ENCODE measurements at places on chromosomes 16 and 17. TPM values are rescaled to one million over a fixed set of nuclear protein-coding genes. Genes with fewer than 3 reads are reported as not detected.
A peak's percentile ranks its signal among the peaks of the same experiment; 100 is the strongest.

DNA sequence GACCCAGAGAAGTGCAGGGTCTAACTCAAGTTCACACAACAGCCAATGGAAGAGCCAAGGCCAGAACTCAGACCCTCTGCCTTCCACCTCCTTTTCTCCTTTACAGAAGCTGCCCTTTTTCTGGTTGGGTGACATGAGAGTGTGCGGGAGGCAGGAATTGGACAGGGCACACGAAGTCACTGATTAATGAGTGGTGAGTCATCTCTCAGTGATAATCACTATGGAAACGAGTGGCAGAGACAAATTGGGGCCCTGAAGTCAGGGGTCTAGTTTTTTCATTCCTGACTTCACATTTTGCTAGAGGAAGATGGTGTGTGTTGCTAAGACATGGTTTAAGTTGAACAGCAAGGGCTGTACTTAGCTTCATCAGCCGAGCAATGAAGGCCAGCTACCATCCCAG lies 312.7 kb upstream of the CCL2 start:
- no peaks in the 10 kb centered on the region for H3K4me1 ChIP-seq
- no peaks in the 10 kb centered on the region for H3K36me3 ChIP-seq
- H3K27me3 ChIP-seq, result no peaks in the 10 kb centered on the region
- H3K4me3 ChIP-seq, result no peak overlapping the region
- no peak overlapping the region for H3K27ac ChIP-seq
- DNase-seq, result no peak

DNA sequence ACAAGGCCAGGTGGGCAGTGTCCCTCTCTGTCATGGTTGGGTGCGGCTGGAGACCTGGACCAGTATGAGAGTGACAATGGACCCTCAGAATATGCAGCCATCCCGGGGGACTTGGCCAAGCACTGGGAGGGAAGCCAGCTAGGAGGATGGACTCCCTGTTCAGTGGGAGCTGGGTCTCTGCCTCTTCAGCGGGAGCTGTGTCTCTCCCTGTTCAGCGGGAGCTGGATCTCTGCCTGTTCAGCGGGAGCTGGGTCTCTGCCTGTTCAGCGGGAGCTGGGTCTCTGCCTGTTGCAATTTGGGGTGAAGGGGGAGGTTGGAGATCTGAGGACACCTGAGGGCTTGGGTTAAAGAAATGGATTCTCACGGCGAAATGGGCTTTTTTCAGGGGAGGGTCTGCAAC lies 3.8 kb upstream of the PRSS33 start:
- DNase-seq, result no peak
- H3K36me3 ChIP-seq, result no peaks in the 10 kb centered on the region
- H3K27me3 ChIP-seq, result no peaks in the 10 kb centered on the region
- no peaks in the 10 kb centered on the region for H3K4me1 ChIP-seq

DNA sequence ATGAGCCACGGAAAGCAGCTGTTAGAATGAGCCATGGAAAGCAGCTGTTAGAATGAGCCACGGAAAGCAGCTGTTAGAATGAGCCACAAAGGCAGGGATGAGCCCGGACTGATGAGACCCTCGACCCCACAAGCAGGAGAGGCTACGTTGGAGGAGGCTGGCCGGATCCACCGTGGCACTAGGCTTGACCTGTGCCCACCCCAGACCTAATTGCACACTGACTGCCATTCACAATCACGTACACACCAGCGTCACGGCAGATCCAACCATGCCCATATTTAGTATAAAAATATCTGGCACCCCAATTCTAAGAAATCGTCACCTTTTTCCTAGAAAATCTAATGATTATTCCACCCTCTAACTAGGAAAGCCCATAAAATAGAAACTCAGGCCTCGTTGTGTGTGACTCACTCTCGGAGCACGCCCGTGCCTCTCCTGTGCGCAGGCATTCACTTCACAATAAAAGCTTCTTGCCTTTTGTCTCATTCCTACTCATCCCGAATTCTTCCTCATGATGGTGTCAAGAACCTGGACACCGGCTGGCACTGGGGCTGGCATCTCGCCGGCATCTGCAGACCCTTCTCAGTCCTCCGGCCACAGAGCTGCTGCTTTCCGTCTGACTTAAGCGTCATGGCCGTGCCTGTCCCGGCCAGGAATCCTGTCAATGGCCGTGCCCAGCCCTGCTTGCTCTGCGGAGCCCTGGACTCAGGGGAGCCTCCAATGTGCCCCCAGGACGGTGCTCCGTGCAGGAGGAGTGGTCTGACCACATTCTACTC lies 5.5 kb upstream of the SECTM1 start:
- no peaks in the 10 kb centered on the region for H3K27me3 ChIP-seq
- H3K4me1 ChIP-seq, result peaks cover 17% of the 10 kb centered on the region
- no peak overlapping the region for H3K4me3 ChIP-seq
- peak; percentile 21 for DNase-seq

- H3K4me3 ChIP-seq, result no peak overlapping the region
- no peaks in the 10 kb centered on the region for H3K36me3 ChIP-seq
- H3K27ac ChIP-seq, result no peak overlapping the region
- no peak for DNase-seq
Observed at GRCh38 chr16:10839279-10839666, 20.7 kb upstream of the TVP23A start.

DNA sequence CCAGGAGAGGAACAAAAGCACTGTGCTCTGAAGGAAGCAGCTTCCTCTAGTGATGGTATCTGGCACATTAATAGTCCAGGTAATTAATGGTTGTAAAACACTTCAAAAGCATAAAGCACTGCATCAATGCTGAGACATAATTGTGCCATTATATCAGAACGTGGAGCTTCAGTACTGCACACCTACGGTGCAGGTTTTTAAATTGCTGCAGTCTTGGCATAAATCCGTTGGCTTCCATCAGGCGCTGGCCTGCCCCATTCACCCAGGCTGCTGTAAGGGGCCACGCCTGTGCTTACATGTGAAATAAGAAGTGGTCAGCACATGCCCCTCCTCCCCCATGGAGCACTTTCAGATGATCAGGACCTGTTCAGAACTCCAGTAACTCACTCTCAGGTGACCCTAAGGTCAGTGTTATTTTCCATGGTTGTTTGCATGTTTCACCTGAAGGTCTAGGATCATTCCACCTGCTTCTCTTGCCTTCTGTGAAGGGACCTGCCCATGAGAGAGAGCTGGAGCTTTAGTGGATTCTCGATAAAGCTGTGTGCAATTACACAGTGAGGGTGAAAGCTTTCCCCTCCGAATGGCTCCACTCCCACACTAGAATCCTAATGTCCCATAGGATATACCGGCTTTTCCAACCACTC lies 345.3 kb downstream of the CA10 start:
- H3K36me3 ChIP-seq, result no peaks in the 10 kb centered on the region
- no peaks in the 10 kb centered on the region for H3K27me3 ChIP-seq
- H3K4me3 ChIP-seq, result no peak overlapping the region
- peaks cover 18% of the 10 kb centered on the region for H3K4me1 ChIP-seq

GRCh38 chr17:5530265-5531084 lies 44.1 kb downstream of the MIS12 start:
- no peaks in the 10 kb centered on the region for H3K36me3 ChIP-seq
- H3K4me1 ChIP-seq, result no peaks in the 10 kb centered on the region
- no peak overlapping the region for H3K27ac ChIP-seq

GRCh38 chr16:68779891-68780290 lies 42.8 kb downstream of the CDH1 start:
- H3K27ac ChIP-seq, result peak overlapping the region; percentile 77
- H3K27me3 ChIP-seq, result no peaks in the 10 kb centered on the region

DNA sequence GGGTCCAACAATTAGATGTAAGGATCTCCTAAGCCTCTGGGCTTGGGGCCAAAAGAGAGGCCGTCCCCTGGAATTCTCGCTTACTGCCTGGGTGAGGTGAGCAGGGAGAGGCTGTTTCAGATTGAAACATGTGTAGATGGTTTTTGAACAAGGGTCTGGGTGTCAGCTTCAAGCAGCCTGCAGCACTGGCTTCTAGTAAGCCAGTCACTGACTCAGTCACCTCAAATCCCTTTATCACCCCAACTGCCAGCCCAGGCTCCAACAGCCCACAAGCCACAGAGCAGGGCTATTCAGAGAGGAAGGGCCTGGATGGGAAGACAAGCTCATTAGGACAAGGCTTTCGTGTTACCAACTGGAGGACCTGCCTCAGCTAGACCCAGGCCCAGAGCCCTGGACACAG lies 180.2 kb downstream of the CCT6B start:
- no peaks in the 10 kb centered on the region for H3K27me3 ChIP-seq
- no peak overlapping the region for H3K4me3 ChIP-seq
- no peak for DNase-seq
- H3K27ac ChIP-seq, result no peak overlapping the region
- H3K4me1 ChIP-seq, result no peaks in the 10 kb centered on the region

DNA sequence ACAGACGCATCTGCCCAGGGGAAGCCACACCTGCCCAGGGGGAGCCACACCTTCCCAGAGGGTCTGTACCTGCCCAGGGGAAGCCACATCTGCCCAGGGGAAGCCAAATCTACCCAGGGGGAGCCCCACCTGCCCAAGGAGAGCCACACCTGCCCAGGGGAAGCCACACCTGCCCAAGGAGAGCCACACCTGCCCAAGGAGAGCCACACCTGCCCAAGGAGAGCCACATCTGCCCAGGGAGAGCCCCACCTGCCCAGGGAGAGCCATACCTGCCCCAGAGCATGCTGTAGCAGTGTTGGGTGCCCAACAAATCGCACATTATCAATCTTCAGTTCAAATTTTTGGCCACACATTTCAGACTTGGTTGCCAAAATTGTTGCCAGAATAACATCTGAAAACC lies 19.6 kb downstream of the NPRL3 start:
- DNase-seq, result no peak
- H3K36me3 ChIP-seq, result no peaks in the 10 kb centered on the region
- H3K4me1 ChIP-seq, result peaks cover 12% of the 10 kb centered on the region

GRCh38 chr17:69058165-69058564 lies 2.6 kb downstream of the ABCA9 start:
- no peak for DNase-seq
- no peaks in the 10 kb centered on the region for H3K27me3 ChIP-seq
- no peaks in the 10 kb centered on the region for H3K36me3 ChIP-seq

DNA sequence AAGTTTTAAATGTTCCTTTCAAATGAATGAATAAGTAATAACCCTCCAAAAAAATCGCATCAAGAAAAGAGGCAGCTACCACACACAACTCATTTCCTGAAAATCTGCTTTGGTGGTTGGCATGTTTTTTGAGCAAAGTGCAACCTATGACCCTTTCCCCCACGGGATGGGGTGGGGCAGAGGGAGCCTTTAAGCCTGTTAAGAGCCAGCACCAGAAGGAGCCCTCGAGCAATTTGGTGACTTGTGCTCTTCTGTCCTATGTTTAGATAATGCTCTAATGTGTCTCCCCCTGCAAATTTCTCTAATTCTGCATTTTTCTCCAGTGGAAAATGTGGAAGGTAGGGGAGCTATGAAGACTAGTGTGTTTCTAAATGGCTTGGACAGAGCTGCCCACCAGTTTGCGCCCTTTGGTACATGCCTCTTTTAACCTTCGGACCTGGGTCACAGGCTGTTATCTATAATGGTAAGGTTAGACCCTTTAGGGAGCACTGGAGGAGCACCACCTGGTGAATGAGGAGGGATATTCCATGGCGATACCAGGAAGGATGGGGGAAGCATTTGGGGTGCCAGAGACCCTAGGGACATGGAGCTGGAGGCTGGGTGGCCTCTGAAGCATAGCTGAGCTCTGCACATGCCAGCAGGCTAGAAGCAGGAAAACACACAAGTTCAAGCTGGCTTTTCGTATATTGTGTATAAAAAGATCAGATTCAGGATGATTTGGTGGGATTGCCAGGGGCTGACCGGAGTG lies 1.6 kb downstream of the PYCARD start:
- DNase-seq, result no peak
- H3K4me3 ChIP-seq, result no peak overlapping the region
- H3K36me3 ChIP-seq, result peaks cover 6% of the 10 kb centered on the region
- no peaks in the 10 kb centered on the region for H3K27me3 ChIP-seq
- no peaks in the 10 kb centered on the region for H3K4me1 ChIP-seq

DNA sequence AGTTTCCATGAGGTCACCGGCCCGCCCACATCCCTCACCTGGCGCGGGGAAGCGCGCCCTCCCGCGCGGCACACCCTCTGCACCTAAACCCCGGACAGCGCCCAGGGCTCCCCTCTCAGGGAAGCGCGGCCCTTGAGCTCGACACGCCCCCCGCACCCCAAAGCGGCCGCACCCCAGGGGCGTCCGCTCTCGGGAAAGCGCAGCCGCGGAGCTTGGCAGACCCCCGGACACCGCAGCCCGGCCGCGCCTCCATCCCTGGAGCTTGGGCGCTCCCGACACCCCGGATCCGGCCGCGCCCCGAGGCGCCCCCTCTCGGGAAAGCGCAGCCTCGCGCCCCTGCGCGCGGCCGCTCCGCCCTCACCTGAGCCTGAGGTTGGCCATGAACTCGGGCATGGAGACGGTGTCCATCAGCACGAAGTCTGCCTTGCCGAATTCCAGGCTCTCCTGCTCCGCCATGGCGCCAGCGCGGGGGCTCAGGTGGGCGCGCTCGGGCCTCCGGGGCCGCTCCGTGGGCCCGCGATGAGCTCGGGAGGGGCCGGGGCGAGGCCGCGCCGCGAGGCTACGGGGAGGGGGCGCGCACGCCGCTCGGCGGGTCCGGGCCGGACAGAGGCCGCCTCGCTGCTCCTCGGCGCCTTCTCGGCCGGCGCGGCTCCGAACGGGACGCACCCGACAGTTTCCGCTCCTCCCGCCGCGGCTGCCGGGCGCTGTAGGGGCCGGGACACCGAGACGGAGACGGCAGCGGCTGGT lies at the start of gene MYO1D:
Gene MYO1D, minus strand, starts transcription at position 708 of the 747 bp plus-strand sequence. Its CDS starts 252 bp downstream, at position 456.
- H3K27me3 ChIP-seq, result no peaks in the 10 kb centered on the region
- H3K4me1 ChIP-seq, result peaks cover 31% of the 10 kb centered on the region
- H3K27ac ChIP-seq, result peak within 1 kb of the TSS; percentile 97
- DNase-seq, result peak; percentile 85
- no peaks in the 10 kb centered on the region for H3K36me3 ChIP-seq
- peak within 1 kb of the TSS; percentile 93 for H3K4me3 ChIP-seq

DNA sequence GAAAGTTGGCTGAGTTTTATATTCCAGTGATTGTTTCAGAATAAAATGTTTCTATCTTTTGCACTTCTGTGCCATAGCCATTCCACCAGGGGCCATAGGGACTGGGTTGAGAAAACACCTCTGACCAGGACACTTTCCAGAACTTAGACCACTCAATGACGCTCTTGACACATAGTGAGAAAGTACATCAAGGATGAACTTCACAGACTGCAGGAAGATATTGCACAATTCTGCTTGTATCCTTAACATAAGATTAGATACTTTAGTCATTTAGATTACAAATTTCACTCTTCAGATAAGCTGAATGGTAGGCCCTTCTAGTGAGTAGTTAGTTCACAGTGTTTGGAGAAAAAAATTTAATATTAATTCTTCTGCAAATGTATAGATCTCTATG lies 13.0 kb upstream of the MPHOSPH6 start:
- no peak for DNase-seq
- H3K4me3 ChIP-seq, result no peak overlapping the region
- no peak overlapping the region for H3K27ac ChIP-seq
- no peaks in the 10 kb centered on the region for H3K36me3 ChIP-seq
- H3K4me1 ChIP-seq, result no peaks in the 10 kb centered on the region

SLC13A2 gene
- not detected for total RNA-seq

CIBAR2 gene
- not detected for total RNA-seq

CSH1 gene
- total RNA-seq, result not detected

ST6GALNAC2 gene
- 32.7 TPM for total RNA-seq

EFCAB3 gene
- not detected for total RNA-seq

ASPA gene
- 2.1 TPM for total RNA-seq

AATK gene
- total RNA-seq, result 8.6 TPM

ZNF469 gene
- total RNA-seq, result 0.40 TPM
